Thoracic aorta (tissue), 2 donors: ENCODE measurements at places on chromosomes 12 and 14. TPM values are rescaled to one million over a fixed set of nuclear protein-coding genes. Genes with fewer than 3 reads are reported as not detected.

DNA sequence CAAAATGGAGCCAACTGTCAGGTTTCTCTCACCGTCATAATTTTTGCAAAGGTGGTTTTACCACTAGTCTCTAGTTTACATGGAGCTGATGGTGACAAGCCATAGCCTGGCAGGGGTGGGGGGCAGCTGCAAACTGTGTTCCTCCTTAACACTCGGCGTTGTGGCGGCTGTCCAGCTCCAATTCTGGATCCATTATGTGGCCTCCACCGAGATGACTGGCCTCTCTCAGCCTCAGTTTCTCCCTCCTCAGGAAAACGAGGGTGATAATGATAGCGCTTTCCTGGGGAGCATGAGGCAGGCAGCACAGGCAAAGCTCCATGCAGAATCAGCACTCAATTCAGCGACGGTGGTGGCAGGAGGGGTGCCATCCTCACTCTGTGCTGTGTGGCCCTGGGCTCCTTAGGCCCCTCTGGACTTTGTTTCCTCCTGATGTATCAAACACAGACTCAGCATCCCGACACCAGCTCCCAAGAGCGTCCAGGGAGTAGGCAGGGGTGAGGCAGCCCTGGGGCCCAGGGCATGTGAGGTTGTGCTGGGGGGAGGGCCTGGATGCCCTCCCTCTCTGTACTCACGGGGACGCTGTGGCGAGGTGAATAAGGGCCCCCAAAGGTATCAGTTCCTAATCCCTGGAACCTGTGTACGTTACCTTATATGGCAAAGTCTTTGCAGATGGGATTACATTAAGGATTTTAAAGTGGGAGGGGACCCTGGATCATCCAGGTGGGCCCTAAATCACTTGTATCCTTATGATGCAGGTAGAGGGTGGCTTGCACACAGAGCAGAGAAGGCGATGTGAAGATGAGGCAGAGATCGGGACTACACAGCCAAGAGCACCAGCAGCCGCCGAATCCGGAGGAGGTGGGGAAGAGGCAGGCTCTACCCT, 46.8 kb upstream of the EIF5 start:
- no peaks in the 10 kb centered on the region for H3K27me3 ChIP-seq
- H3K27ac ChIP-seq, result no peak overlapping the region
- DNase-seq, result no peak
- H3K36me3 ChIP-seq, result no peaks in the 10 kb centered on the region
- H3K4me3 ChIP-seq, result no peak overlapping the region
- H3K4me1 ChIP-seq, result no peaks in the 10 kb centered on the region

GRCh38 chr14:92254786-92255185, 68.2 kb upstream of the SLC24A4 start:
- peak overlapping the region; percentile 51 for H3K4me3 ChIP-seq
- no peaks in the 10 kb centered on the region for H3K36me3 ChIP-seq
- no peak for DNase-seq
- H3K4me1 ChIP-seq, result peaks cover 9% of the 10 kb centered on the region
- no peak overlapping the region for H3K27ac ChIP-seq

DNA sequence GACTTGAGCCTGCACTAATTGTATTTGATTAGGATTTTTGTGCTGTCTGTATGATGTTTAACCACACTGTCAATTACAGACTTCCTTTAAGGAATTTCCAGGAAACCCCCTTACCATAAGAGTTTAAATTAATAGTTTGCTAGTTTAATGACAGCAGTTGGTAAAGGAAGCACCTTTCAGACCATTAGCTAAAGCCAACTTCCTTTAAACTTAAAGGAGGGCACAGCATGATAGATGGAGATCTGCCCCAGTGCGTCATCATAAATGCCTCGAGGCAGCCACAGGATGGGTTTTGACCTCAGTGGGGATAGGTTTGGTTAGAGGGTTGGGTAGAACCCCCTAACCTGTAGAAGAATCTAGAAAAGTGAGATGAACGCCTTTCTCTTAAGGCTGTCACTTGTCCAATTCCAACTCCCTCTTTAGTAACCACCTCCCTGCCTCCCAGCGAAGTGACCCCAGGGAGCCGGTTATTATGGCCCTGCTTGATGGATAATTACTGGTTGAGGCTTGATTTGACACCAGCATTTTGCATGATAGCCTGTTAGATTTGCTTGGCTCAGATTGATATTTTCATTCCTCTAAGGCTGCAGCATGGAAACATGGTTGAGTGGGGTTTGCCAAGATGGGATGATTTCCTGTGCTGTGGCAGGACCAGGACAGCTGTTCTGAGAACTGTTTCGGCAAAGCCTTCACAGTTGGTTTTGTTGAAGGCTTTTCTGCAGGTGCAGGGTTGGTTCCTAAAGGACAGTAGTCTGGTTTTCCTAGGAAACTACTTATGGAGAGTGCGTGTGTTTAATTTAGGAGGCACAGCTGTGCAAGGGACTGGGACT, 62.7 kb downstream of the CHST11 start:
- H3K4me1 ChIP-seq, result peaks cover 35% of the 10 kb centered on the region
- no peak overlapping the region for H3K27ac ChIP-seq
- H3K27me3 ChIP-seq, result no peaks in the 10 kb centered on the region
- no peaks in the 10 kb centered on the region for H3K36me3 ChIP-seq
- peak overlapping the region; percentile 5 for H3K4me3 ChIP-seq

GRCh38 chr12:92432724-92433441, 269.9 kb upstream of the PLEKHG7 start:
- no peak for DNase-seq
- no peaks in the 10 kb centered on the region for H3K4me1 ChIP-seq
- no peak overlapping the region for H3K27ac ChIP-seq
- H3K27me3 ChIP-seq, result no peaks in the 10 kb centered on the region
- no peaks in the 10 kb centered on the region for H3K36me3 ChIP-seq

DNA sequence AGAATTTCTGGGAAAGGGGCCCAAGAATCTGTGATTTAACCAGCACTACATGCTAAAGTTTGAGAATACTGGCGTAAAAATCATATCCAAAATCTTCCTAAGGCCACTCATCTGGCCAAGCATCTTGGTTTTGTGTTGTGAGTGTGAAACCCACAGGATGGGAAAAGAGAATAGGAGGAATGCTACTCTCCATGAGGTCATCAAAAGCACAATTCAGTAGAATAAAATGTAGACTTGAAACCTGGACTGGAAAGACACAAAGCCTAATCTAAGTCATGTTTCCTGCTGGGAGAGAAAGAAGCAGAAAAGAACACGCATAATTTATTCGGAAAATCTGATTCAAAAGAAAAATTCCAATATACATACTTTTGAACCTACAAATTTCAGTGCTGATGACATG, 42.3 kb downstream of the NR1H4 start:
- H3K27ac ChIP-seq, result no peak overlapping the region
- DNase-seq, result no peak

Gene ASCL1
- total RNA-seq, result not detected

DNA sequence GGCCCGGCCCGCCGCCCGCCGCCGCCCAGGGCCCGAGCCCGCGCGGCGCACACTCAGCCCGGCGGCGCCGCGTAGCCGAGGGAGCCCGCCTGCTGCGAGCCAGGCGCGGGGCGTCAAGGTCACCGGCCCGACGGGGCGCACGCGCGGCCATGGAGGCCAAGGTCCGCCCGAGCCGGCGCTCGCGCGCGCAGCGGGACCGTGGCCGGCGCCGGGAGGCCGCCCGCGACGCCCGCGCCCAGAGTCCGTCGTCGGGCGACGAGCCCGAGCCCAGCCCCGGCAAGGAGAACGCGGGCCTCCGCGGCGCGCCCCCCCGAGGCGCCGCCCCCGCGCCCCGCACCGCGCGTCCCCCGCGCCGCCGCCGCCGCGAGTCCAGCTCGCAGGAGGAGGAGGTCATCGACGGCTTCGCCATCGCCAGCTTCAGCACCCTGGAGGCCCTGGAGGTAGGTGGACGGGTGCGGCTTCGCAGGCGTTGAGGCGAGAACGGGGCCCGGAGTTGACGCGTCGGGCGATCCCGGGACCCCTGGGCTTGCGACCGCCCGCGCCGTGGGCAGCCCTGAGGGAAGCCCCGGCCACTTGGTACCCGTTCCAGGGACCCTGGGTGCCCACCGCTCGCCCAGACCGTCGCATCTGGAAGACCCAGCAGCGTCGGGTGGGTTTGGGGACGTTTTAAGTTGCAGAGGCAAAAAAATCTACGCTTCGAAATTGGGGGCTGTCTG, 629 bp downstream of the FBRSL1 start:
- no peak overlapping the region for H3K27ac ChIP-seq
- H3K4me1 ChIP-seq, result peaks cover 29% of the 10 kb centered on the region
- H3K36me3 ChIP-seq, result no peaks in the 10 kb centered on the region
- H3K4me3 ChIP-seq, result peak overlapping the region; percentile 94
- DNase-seq, result no peak
- no peaks in the 10 kb centered on the region for H3K27me3 ChIP-seq

Gene DNAJC22
- 0.68 TPM for total RNA-seq

GRCh38 chr14:23692416-23692815, 56.3 kb downstream of the DHRS2 start:
- no peaks in the 10 kb centered on the region for H3K36me3 ChIP-seq
- no peaks in the 10 kb centered on the region for H3K27me3 ChIP-seq
- H3K27ac ChIP-seq, result no peak overlapping the region
- H3K4me3 ChIP-seq, result no peak overlapping the region
- DNase-seq, result no peak
- H3K4me1 ChIP-seq, result peaks cover 14% of the 10 kb centered on the region

- H3K4me1 ChIP-seq, result no peaks in the 10 kb centered on the region
- H3K27ac ChIP-seq, result no peak overlapping the region
- no peaks in the 10 kb centered on the region for H3K27me3 ChIP-seq
- H3K4me3 ChIP-seq, result no peak overlapping the region
Measured at GRCh38 chr14:85416771-85417170, 113.2 kb upstream of the FLRT2 start.

DNA sequence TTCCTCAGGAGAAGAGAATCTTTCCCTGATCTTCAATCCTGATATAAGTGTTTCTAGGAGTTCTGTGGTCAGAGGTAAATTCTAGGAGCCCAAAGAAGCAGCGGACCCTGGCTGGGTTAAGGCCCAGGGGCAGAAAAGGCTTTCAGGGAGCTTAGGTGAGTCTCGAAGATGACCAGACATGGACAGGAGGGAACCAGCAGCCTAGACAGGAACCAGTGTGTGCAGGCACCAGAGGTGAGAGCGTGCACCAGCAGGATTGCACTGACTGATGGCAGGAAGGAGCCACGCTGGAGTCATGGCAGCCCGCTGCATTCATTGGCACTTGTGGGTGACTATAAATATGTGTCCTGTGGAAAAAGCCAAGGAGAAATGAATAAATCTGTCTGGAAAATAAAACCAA, 489.9 kb downstream of the BCL11B start:
- no peak for DNase-seq
- no peak overlapping the region for H3K27ac ChIP-seq
- H3K4me3 ChIP-seq, result no peak overlapping the region

Gene PRH2
- not detected for total RNA-seq

Gene SOCS2
- 51.4 TPM for total RNA-seq
